Ecto neural progenitor cell (in vitro differentiated cells): ENCODE measurements at places on chromosomes 2 and 18.

- no peak for DNase-seq
These were observed 65.0 kb upstream of the OTOF start for GRCh38 chr2:26542676-26543505.

DNA sequence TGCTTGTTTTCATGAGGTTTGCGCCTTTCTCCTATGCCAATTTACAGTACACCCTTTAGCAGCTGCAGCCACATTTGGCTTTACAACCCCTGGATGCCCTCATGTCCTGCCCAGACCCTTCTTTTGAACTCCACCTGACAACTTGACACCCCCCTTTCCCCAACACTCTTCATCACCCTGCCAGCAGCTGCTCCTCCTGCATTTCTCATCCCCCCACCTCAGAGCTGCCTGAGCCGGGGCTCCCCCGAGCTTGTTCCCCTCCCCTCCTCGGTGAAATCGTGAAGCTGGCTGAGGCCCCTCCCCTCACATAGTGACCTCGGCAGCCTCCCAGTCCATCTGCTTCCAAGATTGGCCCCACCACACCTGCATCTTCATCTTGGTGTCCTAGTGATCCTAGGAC is 40.5 kb downstream of the LRRFIP1 start:
- no peak for DNase-seq

DNA sequence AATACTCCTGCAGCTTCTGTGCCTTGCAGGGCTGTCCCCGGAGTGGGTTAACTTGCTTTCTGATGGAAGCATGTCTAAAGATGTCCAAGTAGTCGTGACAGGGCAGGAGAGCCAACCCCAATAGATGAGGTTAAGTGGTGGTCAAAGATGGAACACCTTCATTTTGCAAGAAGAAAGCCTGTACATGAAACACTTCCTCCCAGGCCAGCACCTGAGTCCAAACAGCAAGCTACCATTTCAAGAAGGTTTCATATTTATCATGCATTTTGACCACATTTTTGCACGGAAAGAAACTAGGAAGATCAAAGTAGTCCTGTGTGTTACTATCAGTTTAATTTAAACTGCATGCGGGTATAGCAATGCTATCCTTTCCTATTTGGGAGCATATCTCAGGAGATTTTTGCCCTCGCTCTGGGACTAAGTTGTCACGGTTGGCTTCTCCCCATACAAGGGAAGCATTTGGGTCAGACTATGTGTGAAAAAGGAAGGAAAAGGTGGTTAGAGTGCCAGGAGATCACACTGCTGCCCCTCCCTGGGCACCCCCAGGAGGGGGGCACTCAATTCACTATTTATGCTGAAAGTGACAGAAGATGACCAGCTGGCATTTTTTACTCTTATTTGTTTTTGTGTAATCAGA is 187.6 kb downstream of the ZNF521 start:
- DNase-seq, result no peak

DNA sequence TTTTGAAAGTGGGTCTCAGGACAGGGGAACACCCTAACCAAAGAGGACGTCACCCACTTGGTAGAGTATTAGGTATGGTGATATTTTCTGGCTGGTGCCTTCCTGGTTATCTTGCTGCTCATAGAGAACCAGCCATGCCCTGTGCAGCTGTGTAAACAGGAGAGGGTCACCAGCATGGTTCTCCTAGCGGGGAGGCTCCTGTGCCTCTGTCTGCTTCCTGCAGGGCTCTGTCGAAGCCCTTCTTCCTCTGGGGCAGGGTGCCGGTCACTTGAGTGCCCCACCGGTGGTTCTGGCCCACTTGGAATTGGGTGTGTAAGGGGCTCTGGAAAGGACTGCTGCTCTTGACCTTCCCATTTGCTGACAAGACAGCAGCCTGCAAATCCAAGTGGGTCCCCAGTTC is 131.6 kb upstream of the MSH6 start:
- DNase-seq, result no peak

DNA sequence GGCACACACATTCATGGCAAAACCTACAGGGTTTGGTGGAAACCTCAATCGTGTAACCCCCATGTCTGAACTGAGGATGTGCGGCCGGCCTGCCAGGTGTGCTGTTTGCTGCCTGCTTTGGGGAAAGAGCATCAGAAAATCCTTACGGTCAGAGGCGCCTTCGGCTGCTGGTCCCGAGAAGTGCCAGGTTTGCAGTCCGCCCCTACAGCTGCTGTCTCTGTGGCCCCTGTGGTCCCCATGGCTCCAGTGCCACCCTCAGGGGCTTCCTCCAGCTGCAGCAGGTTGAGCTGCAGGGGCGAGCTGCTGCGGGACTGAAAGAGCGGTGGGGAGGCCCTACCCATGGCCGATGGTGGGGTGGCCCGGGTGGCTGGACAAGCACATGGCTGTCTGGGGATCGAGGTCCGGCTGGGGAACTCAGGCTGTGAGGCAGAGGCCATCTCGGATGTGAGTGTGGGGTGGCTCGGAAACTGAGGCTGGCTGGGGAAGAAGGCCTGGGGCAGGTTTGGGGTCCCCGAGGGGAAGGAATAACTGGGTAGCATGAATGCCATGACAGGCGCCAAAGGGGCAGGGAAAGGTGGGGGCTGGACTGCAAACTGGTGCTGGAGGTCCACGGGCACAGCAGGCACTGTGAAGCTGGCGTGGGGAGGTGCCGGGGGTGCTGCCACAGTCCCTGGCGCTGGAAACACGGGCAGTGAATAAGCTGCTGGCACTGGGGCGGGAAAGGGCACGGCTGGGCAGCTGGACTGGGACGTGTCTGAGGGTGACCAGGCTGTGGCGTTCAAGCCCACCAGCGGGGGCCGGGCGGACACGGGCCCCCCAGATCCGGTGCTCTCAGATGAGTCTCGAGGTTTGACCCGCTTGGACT is 13.2 kb upstream of the HES6 start:
- DNase-seq, result no peak

- DNase-seq, result no peak
These were observed 7.5 kb downstream of the NPPC start for GRCh38 chr2:231918501-231919330.

DNA sequence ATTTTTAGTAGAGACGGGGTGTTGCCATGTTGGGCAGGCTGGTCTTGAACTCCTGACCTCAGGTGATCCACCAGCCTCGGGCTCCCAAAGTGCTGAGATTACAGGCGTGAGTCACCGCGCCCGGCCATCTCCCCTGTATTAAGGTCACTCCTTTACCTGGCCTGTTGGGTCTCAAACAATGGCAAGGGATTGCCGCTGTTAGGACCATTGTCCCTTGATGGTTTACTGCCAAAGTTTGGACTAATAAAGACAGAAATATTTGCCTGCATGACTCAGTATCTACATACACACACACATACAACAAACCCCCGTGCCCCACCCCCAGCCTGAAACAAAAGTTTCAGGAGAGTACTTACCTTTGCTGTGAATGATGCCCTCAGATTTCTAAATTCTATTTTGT is 16.5 kb downstream of the PARD3B start:
- DNase-seq, result no peak

DNA sequence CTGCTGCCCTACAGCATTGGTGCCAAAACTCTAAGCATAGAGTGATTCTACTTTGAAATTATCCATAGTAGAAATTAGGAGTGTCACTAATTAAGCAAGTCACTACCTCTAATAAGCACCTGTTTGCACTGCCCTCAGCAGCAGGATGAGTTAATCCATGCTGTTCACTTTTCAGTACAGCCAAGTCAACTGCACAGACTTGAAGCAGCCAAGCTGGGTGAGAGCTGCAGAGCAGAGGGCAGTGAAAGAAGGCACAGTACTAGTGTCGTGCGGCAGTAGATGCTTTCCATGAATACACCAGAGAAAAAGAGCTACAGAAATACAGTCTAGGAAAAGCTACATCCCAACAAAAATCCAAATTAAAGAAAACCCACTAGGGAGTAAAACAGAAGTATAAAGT is 98.6 kb downstream of the RAPH1 start:
- no peak for DNase-seq

DNA sequence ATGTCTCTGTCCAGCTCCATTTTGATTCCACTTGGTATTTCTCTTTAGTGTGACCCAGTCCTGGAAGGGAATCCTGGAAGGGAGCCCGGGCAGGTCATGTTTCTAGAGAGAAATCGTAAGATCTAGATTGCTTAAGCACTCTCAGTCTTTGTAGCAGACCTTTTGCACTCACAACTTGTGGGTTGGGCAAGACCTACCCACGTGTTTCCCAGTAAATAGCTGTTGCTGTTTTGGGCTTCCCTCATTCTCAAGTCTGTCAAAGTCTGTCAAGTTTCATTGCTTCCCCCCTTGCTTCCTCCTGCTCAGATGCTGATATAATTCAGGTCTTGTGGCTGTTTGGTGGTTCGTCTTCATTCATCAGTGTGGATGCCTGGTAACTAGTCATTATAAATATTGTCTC is 17.4 kb upstream of the NEMP2 start:
- no peak for DNase-seq

GRCh38 chr18:78912336-78912735 is 67.3 kb upstream of the SALL3 start:
- DNase-seq, result peak; percentile 15

- DNase-seq, result no peak
These were observed 9.8 kb downstream of the SCN9A start for GRCh38 chr2:166365803-166366420.

- DNase-seq, result no peak
These were observed 492.4 kb upstream of the LRATD1 start for GRCh38 chr2:14140009-14140550.

- DNase-seq, result no peak
These were observed 136.7 kb downstream of the NFATC1 start for GRCh38 chr18:79532313-79533007.

GRCh38 chr18:34807106-34807796 is 97.2 kb downstream of the DTNA start:
- no peak for DNase-seq

DNA sequence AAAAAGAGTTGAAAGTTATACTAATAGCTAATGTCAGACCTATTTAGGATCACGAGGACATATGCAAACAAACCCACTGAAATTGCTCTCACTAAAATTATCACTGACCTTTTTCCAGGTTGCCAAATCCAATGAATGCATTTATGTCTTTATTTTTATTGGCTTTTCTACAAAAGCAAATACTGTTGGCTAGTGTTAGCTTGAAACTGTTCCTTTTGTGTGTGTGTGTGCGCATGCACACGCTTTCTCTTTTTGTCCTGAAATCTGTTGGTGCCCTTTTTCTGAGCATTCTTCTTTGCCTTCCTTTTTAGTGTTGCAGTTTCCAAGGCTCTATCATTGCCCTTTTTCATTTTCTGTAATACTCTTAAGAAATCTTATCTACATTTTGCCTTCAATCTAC is 1269.2 kb downstream of the LRP1B start:
- DNase-seq, result no peak

DNA sequence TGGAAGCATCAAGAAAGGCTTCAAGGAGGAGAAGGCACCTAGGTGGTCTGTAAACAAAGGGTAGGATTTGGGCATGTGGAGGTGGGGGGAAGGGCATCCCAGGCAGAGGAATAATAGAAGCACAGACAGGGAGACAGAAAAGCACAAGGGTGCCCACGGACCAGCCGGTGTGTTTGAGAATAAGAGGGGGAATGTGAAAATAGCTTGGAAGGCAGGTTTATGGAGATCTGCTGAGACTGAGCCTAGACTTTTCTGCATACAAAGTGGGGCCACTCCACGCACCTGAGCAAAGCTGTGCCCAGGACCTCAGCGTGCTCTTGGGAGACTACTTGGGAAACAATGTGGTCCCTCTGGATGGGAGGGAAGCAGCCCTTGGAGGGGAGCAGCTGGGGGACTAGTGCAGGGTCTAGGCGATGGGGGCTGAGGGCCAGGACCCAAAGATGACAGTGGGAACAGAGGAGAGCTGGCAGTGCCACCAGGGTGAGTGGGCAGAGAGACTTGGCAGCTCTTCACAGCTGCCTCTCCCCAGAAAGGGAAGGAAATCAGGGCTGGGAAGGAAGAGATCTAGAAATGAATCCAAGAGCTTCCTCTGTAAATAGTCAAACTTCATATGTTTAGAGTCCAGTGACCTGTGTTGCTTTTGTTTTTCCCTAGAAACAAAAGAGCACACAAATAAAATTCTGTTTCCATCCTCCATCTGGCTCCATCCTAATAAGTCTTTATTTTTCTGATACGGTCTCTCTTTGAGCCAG is 110.7 kb upstream of the SMAD7 start:
- DNase-seq, result no peak

GRCh38 chr2:84280873-84281272 is 178.2 kb downstream of the SUCLG1 start:
- DNase-seq, result no peak

DNA sequence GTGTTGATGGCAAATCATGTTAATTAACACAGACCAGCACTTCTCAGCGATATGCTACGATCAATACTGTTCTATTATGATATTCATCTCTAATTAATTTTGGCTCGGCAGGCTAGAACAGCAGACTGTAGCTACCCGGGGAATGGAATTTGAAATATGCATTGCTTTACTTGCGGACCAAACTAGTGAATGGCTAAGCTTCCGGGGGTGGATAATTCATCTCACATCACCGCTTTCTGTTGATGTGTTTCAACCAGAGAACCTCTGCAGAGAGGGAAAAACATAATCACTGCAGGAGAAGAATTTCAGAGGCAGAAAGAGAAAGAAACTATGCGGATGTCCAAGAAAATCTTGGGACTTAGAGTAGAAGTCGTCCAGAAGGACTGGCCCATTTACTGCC is 490.9 kb downstream of the STK39 start:
- DNase-seq, result no peak
